Left colon (tissue), 2 donors: ENCODE measurements at places on chromosomes 12 and 14. TPM values are rescaled to one million over a fixed set of nuclear protein-coding genes. Genes with fewer than 3 reads are reported as not detected.
A peak's percentile ranks its signal among the peaks of the same experiment; 100 is the strongest.

GRCh38 chr12:122399592-122400373 is 22.7 kb downstream of the CLIP1 start:
- peak; percentile 60 for DNase-seq

Gene HNF1A
- 16.0 TPM for total RNA-seq

DNA sequence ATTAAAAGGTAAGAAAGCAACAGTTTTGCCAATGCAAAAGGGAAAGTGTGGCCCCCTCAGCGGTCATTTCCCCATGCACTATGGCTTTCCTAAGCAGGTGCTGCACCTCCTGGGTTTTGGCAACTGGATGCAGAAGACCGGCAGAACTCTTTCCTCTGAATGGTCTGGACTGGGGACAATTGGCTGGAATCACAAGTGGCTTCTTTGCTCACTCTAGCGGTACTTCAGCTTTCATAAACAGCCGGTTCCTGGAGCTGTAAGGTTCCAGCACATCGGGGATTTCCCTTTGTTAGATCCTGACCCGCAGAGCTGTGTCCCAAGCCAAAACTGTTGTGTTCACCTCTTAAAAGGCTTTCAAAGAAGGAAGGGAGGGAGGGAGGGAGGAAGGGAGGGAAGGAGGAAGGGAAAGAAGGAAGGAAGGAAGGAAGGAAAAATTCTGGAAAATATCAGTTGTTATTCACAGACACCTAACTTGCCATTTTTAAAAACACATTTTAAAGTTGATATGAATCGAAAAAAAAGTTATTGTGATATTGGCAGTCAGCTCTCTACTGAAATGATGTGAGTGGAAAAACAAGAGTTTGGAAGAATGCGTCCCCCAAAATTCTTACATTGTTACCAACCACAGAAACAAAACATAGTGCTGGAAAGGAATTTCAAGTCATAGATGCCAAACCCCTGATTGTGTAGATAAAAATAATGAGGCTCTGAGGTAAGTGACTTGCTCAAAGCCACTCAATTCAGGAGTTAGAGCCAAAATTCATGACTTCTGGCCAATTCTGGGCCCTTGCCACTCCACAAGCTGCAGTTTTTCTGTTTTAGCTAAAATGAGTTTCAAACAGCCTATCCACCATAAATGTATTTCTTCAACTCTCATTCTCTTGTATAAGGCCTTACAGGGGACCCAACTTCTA is 220.6 kb upstream of the HMGA2 start:
- DNase-seq, result peak; percentile 28

DNA sequence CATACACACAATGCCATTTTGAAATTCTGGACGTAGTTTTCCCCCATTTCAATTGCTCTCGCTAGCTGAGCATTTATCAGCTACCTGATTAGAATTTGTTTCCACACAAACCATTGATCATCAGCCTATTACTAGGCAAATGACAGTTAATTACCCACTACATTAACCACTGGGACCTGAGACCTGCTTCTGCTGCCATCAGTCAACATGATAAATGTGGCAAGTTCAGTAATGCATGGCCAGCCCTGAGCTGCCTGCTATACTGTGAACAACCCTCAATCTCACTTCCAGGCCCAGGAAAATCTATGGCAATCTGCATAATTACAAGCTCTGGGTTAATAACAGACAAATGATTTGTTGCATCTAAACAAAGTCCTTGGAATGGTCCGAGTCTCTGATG is 43.5 kb downstream of the LMO3 start:
- no peak for DNase-seq

Gene FGF23
- not detected for total RNA-seq

DNA sequence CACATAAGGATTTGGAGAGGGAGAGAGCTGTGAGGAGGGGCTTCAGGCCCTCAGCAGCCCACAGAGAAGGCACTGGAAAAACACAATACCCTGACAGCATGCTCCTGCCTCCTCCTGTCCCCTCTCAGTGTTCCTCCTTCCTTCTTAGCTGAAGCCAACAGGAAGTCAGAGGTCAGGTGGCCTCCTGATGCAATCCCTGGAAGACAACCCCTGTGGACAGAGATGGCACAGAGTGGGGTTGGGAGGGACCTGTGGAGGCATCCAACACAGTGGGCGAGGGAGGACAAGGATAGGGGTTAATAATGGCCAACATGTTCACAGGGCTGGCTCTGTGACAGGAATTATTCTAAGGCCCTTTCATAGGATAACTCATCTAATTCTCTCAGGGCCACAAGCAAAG is 15.4 kb upstream of the IFI27L2 start:
- no peak for DNase-seq

- DNase-seq, result no peak
Observed at GRCh38 chr12:122028165-122028904, 6.7 kb downstream of the BCL7A start.
